ENCODE measurements at places on chromosomes 13 and 19. TPM values are rescaled to one million over a fixed set of nuclear protein-coding genes. Genes with fewer than 3 reads are reported as not detected.

CLDN10 gene
- total RNA-seq, result not detected

VSTM2B gene
- total RNA-seq, result not detected

PGLYRP1 gene
- total RNA-seq, result not detected

KHSRP gene
- total RNA-seq, result 111 TPM

PSG11 gene
- total RNA-seq, result not detected

GAPDHS gene
- total RNA-seq, result not detected
